Left lobe of liver (tissue), 2 donors: ENCODE measurements at places on chromosomes 2 and 18.

DNA sequence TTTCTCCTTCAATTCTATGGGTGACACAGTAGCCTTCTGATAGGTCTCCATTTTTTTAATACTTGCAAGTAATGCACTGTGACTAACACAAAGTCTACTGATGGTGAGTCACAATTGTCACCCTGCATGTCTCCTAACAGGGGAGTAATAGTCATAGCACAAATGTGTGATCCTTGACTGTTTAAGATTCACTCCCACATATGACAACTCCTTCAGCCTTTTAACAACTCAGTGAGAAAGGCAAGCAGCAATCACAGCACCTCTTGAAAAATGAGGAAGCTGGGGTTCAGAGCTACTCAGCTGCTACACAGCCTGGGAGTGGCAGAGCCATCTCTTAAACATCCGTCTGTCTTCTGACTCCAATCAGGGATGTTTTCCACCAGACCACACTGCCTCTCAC lies 63.8 kb downstream of the EHD3 start:
- no peak for DNase-seq

DNA sequence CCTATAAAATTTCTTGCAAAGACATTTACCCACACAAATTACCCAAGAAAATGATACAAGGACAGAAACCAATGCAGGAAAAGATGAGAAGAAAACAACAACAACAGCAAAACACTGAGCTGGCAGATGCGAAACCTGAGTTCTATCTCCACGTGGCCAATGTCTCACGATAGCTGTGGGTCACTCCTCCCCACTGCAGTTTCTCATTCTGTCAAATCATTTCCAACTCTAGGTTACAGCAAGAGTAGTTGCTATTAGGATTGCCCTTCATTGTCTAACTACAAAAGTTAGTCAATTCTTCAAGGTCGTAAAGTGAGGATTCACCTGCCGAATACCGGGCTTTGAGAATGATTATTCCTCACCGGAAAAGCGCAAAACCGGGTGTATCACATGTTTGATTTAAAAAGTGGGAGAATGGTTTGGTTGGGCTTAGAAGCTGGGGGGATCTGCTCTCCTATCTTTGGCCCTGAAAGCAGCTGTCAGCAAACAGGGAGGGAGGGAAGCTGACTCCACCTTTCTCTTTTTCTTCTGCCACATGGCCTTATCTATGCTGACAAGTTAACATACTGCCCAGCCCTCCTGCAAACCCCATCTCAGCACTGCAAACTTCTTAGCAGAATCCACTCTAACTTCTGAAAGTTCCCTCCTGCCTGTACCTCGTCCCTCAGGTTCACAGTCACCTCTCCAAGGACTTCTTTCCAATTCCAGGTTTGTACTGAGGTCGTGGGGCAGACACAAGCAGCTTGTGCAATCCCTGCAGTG lies 473.0 kb downstream of the SOX11 start:
- DNase-seq: no peak

DNA sequence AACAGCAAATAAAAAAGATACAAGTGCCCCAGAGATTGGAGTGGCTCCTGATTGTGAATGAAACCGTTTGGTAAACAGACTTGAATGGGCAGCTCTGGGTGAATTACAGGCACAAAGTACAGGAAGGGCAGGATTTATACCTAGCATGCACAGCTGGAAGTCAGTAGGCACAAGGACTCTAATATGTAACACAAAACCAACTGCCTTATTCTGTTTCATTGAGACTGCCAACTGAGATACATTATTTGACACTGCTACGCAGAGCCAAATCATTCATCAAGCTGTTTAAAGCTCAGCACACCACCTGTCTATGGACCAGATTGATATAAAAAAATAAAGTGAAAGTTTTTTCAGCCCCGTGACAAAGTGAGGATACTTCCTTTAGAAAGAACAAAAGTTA lies 541.2 kb downstream of the NUP35 start:
- no peak for DNase-seq

DNA sequence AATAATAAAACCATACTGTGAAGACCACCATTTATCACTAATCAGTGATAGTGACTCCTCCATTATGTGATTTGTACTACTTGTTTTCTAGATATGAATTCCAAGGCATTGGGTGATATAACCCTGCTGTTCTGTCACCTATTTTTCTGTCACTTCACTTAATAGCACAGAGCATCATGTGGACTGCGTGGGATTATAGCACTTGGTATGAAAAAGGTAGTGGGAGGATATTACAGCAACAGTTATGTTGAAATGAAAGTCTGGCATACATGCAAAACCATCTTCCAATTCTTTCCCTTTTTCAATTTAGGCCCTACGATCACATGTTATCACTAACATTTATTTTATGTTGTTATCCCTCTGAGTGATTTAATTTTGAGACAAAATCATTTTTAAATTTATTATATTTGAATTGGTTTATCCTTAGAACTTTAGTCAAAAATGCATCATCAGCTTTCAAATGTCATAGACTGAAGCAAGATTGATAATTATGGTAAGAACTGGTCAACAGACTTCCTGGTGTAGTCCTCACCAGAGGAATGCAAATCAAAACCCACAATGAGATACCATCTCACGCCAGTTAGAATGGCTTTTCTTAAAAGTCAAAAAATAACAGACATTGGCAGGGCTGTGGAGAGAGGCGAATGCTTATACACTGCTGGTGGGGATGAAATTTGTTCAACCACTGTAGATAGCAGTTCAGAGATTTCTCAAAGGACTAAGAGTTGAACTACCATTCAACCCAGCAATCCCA lies 242.6 kb downstream of the IKZF2 start:
- DNase-seq: no peak

DNA sequence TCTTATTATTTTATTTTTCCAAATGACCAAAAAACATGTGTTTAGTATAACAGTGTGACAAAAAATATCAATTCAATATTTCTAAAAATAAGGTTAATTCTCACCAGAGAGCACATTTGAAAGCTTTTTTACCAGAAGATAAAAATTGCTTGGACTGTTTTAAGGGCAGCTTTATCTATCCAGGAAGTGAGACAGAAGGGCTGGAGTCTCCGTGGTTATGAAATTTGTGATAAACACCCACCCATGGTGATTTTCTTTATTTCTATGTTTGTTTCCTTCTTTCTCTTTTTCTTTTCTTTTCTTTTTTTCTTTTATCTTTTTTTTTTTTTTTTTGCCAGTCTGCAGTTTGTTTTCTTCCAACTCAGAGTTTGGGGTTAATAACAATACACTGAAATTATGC lies 298.5 kb downstream of the PIEZO2 start:
- DNase-seq: no peak

GRCh38 chr2:188785061-188785460 lies 189.1 kb upstream of the COL3A1 start:
- DNase-seq: no peak

- no peak for DNase-seq
Measured at GRCh38 chr2:170887496-170887895, 41.6 kb upstream of the GORASP2 start.

DNA sequence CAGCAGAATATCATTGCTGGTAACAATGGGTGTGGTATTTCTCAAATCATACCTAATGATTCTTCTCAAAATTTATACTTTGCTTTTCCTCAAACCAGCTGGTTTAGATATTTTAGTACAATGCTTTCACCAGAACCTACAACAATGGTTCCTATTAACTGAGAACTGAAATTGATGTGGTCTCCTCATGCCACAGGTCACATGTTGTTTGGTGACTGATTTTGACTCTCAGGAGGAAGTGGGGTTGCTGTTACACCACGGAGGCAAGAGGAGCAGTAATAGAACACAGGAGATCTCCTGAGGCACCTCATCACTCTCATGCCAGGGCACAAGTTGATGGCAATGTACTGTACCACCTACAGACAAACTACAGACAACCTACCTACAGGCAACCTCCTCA lies 3.0 kb upstream of the CEP68 start:
- DNase-seq: no peak

GRCh38 chr2:111671426-111672150 lies 212.4 kb downstream of the ANAPC1 start:
- DNase-seq: peak; percentile 91

GRCh38 chr2:115650827-115651226 lies 1208.4 kb downstream of the DPP10 start:
- DNase-seq: no peak

DNA sequence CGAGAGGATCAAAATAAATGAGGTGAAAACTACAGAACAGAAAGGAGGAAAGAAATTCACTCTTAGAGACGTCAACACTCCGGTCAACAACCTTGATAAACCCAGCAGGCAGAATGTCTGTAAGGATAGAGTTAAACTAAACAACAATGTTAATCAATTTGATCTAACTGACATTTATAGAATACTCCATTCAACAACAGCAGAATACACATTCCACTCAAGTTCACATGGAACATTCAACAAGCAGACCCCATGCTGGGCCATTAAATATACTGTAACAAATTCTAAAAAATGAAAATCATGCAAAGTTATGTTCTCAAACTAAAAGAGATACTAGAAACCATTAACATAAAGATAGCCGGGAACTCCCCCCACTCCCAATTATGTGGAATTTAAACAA lies 41.8 kb downstream of the FAM210A start:
- no peak for DNase-seq

GRCh38 chr2:189152483-189152882 lies 27.1 kb downstream of the COL5A2 start:
- no peak for DNase-seq

DNA sequence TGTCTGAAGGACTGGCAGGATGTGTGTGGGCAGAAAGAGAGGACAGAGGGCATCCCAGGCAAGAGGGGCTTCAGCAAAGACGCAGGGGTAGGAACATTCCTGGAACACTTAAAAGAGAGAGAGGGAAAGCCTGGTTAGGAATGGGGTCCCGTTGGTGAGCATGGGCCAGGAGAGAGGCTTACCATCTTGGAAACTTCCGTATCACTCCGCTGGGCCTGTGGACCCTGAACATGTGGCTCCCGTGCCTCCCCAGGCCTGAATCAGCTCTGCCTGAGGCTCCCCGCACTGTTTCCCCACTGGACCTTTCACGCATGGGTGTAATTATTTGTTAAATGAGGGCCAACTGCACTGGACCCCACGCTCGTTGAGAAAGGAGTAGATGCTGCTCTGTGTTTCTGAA lies 191.1 kb upstream of the GLI2 start:
- DNase-seq: no peak

DNA sequence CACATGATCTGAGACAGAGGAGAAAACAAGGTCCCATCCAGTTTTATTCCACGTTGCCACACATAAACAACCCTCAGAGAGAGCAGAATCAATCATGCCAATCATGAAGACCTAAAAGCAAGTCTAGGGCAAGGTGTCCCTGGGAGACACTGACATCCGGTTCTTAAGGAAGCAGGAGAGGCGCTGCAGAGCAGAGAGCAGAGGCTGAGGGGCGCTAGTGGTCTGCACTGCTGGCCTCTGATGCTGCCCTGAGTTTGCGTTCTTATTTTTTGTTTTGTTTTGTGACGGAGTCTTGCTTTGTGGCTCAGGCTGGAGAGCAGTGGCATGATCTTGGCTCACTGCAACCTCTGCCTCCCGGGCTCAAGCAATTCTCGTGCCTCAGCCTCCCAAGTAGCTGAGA lies 83.3 kb downstream of the SMIM21 start:
- no peak for DNase-seq

DNA sequence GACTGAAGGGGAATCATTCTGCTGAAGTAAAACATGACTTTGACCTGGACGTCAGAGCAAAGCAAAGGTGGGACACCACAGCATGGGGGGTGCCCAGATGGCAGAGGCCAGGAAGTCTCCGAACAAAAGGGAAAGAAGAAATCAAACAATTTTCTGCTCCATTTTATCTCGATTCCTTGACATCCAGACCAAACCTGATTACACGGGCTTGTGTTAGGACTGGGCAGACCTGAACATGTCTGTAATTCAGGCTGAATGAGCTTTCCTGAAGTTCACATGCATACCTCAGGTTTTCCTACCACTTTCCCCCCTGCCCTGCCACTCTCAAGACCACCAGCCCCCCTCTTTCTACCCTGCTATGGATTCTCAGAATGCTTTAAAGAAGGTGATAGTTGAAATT lies 44.8 kb upstream of the MEIS1 start:
- DNase-seq: no peak

DNA sequence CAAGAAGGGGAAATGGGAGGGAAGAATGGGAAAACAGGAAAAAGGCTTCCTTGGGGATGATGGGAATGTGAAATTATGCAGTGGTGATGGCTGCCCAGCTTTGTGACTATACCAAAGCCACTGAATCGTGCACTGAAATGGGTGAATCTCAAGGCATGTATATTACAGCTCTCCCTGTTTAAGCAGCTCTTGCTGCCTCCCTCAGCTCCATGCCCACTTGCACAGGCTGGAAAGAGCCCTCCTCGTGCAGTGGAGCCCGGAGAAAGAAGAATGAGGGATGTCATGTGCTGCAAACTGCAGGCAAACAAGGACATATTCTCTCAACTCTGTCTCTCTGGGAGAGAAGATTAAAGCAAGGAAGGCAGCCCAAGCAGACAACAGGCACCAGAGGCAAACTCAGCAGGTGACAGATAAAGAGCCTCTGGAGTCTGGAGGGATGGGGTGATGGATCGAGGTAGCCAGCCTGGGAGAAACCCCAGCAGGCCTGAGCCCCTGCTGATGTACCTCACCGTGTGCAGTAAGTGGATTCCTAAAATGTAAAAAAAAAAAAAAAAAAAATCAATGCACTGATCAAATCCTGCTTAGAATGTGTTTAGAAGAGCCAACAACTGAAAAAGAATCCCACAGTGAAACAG lies 62.4 kb upstream of the SLC66A3 start:
- no peak for DNase-seq

GRCh38 chr18:78080761-78081160 lies 831.1 kb downstream of the GALR1 start:
- peak; percentile 81 for DNase-seq

DNA sequence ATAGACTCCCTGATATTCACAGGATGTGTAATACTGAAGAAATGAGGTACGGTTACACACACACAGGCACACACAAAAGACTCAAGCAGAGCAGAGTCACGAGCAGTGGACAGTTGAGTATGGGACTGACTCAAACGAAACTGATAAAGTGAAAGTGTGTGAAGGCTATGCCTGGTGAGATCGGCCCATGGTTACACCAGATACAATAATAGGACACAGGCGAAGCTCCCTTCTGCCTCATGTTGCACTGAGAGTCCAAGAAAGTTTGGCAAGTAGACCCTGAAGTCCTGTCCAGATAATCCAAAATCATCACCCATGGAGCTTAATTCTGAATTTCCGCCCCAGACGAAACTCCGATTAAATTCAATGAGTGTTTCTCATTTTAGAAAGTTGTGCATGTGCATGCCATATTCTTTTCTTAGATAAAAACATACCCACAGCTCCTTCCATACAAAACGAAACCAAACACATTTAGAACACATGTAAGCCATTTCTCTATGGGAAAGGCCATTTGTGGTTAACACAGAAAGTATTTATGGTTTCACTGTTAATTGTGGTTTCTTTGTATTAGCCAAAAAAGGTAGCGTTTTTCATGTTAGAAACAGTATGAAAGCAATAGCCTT lies 567.6 kb downstream of the PLCL1 start:
- DNase-seq: no peak

- DNase-seq: no peak
Measured at GRCh38 chr18:75214766-75215510, 4.3 kb downstream of the TSHZ1 start.
